ENCODE measurements at places on chromosomes 6 and 20.

GRCh38 chr20:43492101-43492500 lies 15.4 kb upstream of the L3MBTL1 start:
- DNase-seq, result no peak

DNA sequence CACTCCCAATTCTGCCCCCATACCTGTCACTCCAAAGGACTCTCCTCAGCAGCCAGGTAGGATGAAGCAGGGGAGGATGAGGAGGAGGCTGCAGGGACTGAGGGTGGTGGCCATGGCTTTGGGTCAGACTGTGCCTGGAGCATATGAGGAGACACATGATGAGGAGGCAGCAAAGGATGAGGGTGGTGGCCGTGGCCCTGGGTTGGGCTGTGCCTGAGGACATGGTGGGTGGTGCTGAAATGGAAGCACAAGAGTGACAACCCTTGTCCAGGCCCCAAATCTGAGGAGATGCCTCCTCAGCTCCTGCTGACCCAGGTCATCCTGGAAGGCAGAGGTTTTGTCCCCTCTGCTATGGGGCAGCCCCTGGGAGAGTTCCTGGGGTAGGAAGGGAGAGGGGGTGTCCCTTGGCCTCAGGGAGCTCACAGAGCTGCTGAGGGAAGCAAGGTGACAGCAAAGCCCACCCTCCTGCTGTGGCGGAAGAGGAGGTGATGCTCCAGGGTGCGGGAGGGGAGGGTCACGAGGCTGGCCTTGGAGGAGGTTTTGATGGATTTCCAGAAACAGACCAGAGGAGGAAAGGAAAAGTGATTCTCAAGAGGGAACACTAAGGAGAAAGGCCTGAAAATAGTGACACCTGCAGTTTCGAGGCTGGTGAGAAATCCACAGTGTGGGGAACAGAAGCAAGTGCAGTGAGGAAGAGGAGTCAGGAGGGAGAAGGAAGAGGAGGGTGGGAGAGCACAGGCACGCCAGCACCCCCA lies 4.6 kb downstream of the RAET1G start:
- no peak for DNase-seq

DNA sequence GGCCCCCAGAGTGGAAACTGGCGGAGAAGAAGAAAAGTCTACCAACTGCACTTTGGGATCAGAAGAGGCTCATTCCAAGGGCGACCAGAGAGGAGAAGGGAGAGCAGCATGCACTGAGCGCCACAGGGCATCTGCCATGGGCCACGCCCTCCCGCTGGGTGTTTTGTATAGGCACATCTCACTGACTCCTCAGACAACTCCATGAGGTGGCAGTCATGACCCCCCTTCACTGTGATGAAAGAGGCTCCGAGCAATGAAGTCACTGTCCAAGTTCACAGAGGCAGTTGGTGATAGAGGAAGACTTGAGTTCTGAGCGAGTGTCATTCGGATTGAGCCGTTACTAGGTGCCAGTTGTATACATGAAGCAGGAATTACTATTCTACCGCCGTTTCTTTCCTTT lies 15.4 kb downstream of the BPIFB1 start:
- no peak for DNase-seq

- DNase-seq, result no peak
These were observed 285.4 kb upstream of the FLRT3 start for GRCh38 chr20:14622796-14623195.

DNA sequence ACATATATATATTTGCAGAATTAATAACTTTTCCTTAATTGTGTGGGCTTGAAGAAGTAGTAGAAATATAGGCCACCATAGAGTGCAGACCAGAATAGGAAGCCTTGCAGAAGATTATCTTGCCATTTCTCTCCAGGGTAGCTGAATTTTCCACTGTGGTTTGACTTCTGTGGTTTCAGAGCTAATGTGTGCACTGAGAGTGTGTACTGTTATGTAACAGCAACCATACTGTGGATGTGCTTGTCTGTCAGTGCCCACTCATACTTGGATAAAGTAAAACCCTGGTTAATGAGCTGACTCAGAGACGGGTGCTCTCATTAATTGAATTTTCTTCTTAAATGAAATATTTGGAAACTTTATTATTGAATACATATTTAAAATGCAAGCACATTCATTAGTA lies 57.2 kb downstream of the CEP43 start:
- DNase-seq, result peak; percentile 70

DNA sequence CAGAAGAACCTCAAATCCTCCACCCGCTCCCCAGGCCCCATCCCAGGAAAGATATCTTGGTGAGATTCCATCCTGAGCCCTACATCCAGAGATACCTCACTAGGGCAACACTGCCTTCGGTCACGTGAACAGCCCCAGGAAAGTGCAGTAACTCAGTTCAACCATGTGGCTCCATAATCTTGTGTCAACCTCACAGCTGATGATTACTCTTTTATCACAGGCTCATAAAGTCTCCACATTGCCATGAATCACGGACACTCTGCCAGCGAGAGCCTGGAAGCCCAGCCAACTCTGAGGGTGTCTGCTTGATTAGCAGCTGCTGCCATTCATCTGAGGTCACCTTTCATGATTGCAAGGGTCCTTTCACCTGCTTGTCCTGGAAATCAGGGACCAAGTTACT lies 175.8 kb upstream of the LRFN2 start:
- no peak for DNase-seq

DNA sequence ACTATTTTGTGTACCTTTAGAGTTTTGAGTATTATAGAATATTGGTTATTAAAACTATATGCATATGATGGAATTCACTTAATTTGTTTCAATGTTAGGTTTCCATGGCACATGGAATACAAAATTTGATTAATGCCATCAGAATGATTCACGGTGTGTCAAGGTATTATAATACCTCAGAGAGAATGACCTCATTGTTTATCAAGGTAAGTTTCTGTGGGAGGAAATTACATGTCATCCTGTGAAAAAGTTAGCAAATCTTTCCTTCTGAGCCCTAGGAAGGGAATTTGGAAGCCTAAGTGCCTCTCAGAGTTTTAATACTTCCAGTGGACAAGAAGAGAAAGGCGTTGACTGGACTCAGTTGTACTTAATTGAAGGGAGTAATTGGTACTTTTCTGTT lies 40.8 kb downstream of the DNAH8 start:
- no peak for DNase-seq

- no peak for DNase-seq
These were observed 65.6 kb downstream of the PLG start for GRCh38 chr6:160767647-160768019.

DNA sequence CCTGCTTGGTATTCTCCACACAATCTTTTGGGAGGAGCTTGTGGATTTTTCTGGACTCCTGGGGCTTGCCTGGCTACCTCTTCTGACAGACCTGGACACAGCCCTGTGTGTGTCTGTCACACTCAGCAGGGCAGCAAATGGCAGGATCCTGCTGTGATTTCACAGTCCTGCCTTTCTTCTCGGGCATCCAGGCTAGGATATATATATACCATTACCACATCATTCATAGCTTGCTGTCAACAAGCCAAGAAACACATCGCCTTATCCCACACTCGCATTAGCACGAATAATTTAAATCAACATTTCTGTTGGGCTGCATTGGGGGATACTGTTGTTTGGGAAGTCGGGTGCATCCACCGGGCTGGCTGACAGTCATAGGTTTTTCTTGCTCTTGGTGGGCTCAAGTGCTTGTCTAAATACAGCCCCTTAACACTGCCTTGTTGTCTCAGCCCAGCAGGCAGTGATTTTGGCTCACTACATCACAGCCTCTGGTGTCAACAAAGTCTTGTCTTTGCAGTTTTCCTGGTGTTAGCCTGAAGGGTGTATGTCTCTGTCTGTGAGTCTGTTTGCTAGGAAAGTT lies 154.9 kb upstream of the FERMT1 start:
- no peak for DNase-seq

DNA sequence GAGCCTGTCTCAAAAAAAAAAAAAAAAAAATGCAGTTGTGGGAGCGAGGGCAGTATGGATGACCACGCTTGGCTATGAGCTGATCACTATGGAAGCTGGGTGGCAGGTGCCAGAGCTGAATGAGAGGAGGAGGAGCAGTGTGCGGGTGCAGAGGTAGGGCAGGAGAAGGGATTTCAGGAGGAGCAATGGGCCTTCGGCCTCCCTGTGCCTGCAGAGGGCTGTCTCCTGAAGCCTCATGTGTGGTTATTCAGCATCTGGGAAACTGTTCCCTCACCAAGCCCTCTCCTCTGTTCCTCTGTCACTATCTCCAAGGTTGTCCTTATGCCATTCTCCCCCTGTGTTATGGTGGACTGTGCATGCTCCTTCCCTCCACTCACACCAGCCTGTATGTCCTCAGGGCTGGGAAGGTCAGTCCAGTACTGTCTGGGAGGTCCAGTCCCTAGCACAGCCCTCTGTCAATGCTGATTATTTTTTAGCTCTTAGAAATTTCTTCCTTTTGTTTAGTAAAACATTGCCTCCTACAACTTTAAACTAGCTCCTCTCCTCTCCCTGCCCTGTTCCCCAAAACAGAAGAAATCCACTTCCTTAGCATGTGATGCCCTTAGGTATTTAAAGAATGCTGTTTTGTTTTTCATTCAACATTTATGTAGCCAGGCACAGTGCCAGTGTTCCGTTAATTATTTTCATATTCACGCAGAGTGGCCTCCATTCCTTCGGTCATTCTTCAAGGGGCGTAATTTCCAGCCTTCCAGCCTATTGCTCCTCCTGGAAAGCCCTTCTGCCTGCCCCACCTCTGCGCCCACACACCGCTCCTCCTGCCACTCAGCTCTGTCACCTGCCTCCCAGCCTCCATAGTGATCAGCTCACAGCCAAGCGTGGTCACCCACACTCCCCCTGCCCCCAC lies 48.9 kb downstream of the CNBD2 start:
- DNase-seq, result no peak

- no peak for DNase-seq
These were observed at the start of gene WFDC2 for GRCh38 chr20:45469336-45470261. Gene WFDC2 (plus strand): TSS chr20:45469753. CDS start chr20:45469782, 29 bp downstream.

DNA sequence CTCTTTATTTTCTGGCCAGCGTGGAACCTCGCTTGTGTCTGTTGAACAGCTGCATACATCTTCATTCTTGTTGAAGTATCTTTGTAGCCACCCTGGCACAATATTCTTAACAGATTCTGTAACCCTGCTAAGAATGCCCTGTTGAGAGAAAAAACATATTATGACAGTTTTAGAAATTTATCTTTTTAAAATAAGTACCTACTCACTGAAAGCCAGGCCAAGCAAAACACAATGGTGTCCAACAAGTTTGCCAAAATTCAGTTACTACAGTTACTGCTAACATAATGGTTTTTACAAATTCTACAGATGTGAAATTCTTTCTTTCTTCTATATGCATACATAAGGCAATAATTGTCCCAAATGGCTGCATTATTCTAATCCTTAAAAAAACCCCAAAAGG lies 18.2 kb downstream of the NUP153 start:
- no peak for DNase-seq

DNA sequence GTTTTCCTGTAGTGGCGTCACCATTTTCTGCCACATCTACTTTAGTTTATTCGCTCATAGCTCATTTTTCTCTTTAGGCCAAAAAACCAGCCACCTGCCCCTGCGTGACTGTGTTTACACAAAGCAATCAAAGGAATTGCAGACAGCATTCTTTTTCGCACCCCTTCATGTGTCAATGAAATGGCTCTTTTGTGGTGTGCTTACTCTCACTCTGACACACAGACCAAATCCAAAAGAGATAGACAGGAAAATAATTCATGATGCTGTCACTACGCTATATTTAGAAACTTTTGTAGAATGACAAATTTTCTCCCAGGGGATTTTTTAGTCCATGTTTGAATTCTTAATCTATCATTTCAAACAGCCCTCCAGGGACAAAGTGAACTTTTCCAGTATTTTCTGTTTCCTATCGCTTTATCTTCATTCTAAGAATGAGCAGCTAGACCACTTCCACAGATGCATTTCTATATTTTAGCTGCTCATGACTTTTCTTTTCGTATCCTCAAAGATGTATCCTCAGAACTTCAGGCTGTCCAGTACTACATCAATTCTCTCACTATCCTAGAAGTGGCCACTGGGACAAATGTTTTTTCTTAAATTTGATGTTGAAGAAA lies 37.9 kb upstream of the KHDRBS2 start:
- no peak for DNase-seq

DNA sequence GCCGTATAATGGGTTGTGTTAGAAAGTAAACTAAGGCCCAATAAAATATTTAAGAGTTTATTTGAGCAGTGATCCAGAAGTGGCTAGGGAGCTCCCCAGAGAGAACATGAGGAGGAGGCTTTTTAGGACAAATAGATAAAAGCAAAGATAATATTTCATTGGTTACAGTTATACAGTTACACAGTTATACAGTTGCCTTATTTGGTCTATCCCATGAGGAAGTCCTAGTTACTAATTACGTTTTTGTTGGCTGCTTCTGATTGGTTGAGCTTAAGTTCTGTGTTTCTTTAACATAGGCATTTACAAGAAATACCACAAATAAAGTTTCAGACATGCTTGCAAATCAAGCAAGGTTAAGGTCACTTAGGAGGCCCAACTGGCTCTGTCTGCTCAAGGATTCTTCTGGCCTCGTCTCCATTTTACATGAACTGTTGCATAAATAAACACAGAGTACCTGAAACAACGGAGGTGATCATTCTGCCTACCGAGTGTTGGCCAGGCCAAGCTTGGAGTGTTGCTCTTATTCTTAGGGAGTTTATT lies 7.0 kb downstream of the UBD start:
- DNase-seq, result peak; percentile 55

- no peak for DNase-seq
These were observed 15.7 kb downstream of the NKX2-2 start for GRCh38 chr20:21498195-21498594.

DNA sequence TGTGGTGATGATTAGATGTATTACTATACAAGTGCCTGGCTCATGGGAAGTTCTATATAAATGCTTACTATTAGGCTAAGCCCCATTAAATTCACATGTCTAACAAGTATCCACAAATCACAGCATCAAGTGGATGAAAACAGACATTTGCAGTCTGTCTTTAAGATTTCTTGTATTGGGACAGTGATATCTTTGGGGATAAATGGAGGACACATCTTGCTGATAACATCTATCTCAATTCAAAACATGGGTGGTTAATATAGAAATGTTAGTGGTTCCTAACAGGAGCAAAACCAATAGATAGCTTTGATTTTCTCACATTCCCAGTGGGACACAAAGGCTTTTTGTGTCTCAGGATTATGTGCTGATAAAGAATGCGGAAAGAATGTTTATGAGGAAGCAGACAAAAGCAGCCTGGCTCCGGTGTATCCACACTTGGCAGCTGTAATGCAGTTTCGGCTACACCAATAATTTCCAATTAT lies 29.3 kb downstream of the PTPRK start:
- DNase-seq, result no peak

GRCh38 chr6:147222160-147222838 lies 18.1 kb downstream of the STXBP5 start:
- peak; percentile 6 for DNase-seq

GRCh38 chr6:10413262-10413849 lies 1.5 kb downstream of the TFAP2A start:
- no peak for DNase-seq

DNA sequence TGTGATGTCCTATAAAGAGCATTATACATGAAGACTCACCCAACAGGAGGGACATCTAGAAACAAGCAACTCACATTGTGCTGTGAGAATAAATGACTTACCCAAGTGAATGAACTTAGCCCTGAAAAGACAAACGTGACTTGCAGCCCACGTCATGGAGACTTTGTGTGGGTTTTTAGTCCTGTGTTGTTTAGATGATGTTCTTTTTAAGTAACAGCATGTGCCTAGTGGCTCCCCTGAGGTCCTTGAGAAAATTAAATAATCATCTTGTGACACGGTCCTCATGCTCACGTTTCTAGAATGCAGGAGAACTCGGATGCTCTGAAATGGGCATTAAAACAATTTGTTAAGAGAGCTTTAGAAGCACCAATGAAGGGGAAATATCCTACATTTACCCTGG lies 165.1 kb downstream of the SASH1 start:
- DNase-seq, result no peak

Data from central memory CD4-positive, alpha-beta T cell (primary cell).